ENCODE measurements at places on chromosomes 4 and X. TPM values are rescaled to one million over a fixed set of nuclear protein-coding genes. Genes with fewer than 3 reads are reported as not detected.

Gene BMX
- total RNA-seq = 208 TPM

Gene KLHL13
- total RNA-seq = 10.4 TPM

Gene HGFAC
- total RNA-seq = 0.51 TPM

Gene GUCY1A1
- total RNA-seq = 50.4 TPM

Gene GLOD5
- total RNA-seq = not detected

Gene CLDN22
- total RNA-seq = not detected

Gene RBMXL3
- not detected for total RNA-seq

Gene SPARCL1
- 158 TPM for total RNA-seq

Gene AREG
- total RNA-seq = 0.34 TPM

Gene EGF
- total RNA-seq = under 0.01 TPM

Gene STK32B
- 24.2 TPM for total RNA-seq

Gene IRS4
- total RNA-seq = 0.17 TPM

Gene IL2RG
- not detected for total RNA-seq

Gene GATB
- 18.7 TPM for total RNA-seq

Gene RTL3
- not detected for total RNA-seq

Gene PPP4R3C
- total RNA-seq = not detected

Gene CENPI
- total RNA-seq = 30.2 TPM

Gene HTR2C
- total RNA-seq = not detected

Gene CD38
- 22.0 TPM for total RNA-seq

Gene MAP9
- total RNA-seq = 0.19 TPM

Gene HHIP
- 191 TPM for total RNA-seq

- DNase-seq = no peak
Measured at GRCh38 chr4:122010610-122011009, 58.8 kb upstream of the TRPC3 start.

GRCh38 chr4:71229477-71230270, 109.1 kb upstream of the SLC4A4 start:
- DNase-seq = peak; percentile 35

DNA sequence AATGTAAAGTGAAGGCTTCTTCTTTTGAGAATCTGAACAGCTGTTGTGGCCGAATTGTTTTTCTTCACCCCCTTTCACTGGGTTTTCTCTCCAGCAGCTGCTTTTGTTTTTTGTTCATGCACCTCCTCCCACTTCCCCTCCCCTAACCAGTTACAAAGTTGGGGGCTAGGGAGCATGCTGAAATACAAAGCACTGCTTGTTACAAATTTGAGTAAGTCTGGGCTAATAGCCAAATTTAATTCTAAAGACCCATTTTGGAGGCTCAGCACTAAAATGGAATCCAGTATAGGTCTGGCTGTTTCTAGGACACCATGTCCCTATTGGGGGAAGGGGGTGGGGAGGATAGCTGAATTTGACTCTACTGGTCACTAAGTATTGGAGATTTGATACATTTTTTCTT, 89.2 kb upstream of the GPM6B start:
- no peak for DNase-seq

DNA sequence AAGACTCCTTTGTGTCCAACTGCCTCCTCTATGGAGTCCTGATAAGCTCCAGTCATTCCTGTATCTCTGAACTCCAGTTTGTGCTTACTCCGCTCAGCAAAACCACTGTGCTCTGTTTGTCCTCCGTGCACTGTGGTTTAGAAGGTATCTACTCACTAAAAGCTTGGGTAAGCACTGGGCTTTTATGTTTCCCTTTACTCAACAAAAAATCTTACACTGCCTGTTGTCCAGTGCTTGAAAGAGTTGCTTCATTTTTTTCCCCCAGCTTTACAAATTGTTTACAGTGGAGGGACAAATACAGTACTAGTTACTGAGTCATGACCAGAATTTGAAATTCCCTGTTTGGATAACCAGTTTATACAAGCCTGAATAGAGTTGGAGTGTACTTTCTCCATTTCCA, 545.3 kb upstream of the FAT1 start:
- DNase-seq = no peak

DNA sequence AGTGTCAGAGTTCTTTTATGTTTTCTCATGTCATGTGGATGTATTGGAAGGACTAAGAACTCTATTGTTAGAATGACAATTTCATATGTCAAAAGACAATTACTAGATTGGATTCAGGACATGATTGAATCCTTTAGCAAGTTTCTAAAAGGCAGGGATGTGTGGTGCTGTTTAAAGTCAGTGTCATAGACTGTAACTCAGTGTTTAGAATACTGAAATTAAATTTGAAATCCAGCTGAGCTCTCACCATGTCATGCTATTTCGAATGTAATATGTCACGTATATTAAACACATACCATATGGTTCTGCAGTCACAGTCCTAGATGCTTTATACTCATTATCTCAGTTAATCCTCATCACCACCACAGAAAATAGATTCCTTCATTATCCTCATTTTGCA, 7.8 kb downstream of the GUCY1B1 start:
- no peak for DNase-seq

GRCh38 chr4:182843808-182844325, 73.3 kb downstream of the DCTD start:
- DNase-seq = peak; percentile 32

DNA sequence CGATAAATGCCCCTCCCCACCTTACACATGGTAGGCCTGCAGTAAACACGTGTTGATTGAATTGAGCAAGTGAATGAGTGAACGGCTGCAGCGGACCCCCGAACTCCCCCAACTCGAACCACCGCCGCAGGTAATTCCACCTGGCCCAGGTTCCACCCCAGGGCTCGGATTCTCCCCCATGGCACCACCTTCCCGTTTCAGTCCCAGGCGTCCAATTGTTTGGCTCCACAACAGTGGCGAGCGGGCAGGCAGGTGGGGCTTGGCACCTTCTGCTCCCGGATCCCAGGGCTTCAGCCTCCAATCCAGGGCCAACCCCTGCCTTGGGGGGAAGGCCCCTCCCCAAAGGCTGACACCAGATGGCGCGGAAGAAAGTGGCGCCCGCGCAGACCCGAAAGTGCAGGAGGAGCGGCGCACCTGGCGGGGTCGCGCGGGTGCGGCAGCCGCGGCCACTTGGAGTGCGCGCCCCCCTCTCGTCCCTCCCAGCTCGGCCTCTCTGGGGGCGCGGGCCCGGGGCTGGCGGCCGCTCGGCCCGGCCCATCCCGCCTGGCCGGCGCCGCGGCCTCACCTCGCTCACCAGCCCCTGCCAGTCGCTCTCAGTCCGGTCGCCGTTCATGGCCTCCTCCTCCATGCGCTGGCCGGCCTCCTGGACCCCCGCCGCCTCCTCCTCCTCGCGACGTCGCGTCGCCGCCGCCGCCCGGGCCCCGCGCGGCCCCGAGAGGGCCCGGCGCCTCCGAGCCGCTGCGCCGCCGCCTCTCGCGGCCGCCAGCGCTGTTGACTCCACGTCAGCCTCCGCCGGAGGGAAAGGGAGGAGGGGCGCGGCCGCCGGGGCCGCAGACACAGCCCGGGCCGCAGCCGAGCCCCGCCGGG, at the start of gene CCDC149:
TSS of gene CCDC149 (minus strand) at position 791 of the 867 bp plus-strand sequence. CDS start at position 613, 178 bp downstream.
- DNase-seq = peak; percentile 70

DNA sequence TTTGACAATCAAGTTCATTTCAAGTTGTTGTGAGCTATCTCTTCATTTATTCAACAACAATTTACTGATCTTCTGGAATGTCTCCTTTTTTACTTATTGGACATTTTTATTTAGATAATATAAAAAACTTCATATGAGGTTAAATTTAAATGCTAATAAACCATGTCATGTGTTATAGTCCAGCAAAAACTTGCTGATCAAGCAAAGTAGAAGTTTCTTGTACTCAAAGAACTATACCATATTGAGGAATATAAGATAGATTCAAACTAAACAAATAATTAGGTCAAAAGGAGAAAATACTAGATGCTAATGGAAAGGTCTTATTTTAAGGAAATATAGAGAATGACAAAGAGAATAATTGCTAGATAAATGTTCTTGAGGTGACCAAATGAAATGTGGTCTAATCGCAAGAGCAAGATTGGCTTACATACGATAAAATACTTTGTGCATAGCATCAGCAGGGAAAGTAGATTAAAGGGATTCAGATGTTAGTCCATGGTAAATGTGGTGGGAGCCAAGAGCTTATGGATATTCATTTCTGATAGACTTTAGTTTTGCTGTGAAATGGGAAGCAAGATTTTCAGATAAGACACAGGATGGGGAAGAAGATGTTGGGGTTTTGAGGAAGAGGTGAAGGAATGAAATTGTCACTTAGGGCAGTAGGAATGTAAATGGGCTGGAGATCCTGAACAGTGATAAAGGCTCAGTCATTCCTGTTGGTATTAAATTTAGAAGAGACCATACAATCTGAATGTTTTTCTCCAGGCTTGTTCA, 229.5 kb downstream of the MAPK10 start:
- DNase-seq = no peak

DNA sequence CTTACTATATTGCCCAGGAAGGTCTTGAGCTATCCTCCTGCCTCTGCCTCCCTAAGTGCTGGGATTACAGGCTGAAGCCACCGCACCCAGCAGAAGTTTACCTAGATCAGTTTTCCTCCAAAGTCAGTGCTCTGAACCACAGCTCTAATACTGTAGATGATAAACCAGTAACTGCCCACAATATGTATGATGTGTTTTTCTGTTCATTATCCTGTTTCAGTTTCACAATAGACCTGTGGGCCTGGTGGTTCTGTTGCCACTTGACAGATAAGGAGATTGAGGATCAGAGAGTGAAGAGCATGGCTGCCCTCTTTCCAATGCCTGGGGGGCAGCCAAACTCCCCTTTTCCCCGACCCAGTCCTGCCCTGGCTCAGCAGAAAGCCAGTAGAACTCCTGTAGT, 87.0 kb downstream of the EFNB1 start:
- DNase-seq = no peak

GRCh38 chr4:5890063-5890727, 2.7 kb downstream of the CRMP1 start:
- no peak for DNase-seq

GRCh38 chrX:74492720-74493201, 71.5 kb downstream of the SLC16A2 start:
- DNase-seq = peak; percentile 3

DNA sequence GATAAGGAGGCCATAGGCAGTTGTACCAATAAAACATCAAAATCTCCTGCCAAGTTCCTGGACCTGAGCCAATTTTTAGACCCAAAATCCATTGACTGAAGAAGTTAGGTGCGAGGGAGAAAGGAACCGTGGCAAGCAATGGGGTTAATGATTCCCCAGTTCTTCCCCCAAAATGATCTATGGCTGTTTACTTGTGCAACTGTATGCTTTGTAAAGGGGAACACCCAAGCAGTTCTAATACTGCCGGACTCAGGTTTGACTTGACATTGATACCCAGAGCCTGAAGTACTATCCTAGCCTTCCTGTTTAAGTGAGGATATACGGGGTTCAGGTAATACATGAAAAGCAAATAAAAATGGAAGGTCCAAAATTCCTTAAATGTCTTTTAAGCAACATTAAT, 6.7 kb upstream of the EIF4E start:
- no peak for DNase-seq

DNA sequence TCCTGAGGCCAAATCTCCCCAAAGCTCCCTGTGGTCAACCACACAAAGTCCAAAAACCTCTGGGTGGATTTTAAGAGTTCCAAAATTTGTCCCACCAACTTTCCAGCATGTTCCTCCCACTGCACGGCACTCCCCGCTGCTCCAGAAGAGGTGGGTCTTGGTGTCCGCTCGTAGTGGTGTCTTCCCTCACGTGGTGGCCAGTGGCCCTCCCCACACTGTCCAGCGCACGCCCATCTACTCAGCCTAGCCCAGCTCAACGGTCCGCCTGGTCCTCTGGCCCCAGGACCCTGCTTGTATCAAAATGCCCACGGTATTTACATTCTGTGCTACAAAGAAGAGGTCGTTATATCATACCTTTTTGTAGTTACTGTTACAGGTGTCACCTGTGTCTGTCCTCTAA, 83.5 kb downstream of the NSUN7 start:
- no peak for DNase-seq

DNA sequence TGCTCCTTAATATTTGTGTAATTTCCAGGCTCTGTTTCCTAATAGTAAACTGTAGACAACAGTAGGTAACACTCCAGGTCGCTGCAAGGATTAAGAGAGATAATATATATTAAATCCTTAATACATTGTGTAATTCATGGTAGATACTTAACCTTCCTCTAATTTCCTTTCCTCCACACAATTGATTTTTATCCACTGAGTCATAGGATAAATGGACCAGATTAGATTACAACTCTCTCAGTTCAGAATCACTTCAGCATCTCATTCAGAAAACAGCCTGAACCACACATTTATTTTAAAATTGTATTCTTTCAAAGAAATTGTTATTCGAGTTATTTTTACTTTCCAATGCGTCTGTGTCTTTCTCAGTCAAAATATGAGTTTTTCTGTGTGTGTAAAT, 17.1 kb downstream of the GK2 start:
- DNase-seq = no peak

DNA sequence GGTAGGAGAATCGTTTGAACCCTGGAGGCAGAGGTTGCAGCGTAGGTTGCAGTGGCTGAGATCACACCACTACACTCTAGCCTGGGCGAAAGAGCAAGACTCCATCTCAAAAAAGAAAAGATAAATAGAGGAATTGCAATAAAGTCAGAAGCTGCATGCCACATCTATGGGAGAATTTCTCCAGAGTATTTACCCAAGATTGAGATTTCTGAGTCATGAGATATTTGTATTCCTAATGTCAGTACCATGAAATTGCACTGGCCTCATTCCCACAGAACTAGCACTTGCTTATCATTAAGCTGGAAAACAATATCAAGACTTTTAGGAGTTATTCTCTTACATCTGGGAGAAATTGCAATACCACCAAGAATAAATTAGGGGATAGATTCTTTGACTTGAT, 37.4 kb downstream of the ASIC5 start:
- no peak for DNase-seq

DNA sequence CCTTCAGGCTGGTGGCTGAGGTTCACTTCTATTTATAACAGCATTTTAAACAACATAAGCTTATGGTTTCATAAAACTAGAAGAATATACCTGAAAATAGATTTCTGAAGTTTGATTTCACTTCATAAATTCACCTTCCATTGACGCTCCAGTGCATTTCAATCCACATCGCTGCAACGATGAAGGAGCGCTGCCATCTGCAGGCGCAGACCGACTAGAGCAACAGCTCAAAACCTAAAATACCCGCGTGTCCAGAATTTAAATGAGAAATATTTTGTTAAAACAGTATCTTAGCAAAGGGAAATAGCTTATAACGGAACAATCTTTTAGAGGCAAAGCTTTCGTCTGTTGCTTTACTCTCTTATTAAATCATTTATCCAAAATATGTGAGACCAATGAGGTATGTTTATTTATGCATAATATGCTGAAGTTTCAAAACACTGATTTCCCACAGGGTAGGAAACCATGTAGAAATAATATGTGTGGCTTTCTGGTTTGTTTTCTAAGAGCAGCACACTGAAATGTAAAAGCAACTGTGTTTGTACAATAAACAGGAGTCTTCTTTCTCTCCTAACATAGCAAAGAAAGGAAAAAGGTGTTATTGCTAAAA, 816.4 kb upstream of the FRG1 start:
- peak; percentile 69 for DNase-seq

DNA sequence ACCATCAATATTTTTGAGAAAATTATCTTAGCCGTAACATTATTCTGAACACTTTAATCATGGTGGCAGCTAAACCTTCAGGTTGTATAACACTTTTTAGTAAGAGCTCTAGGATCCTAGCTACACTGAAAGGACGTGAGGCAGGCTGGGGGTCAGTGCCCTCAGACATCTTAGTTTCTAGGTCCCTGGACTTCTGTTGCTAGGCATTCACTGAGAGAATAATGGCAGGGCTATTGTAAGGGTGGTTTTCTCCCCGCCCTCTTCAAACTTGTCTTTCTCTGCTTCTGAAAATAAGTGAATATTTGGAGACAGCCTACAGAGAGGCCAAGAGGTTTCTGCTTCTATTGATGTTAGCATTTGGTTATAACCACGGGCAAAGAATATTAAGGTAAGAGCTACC, 15.4 kb upstream of the MMRN1 start:
- DNase-seq = no peak
